Suppressor macrophage (primary cell): ENCODE measurements at places on chromosomes 16 and 17.

DNA sequence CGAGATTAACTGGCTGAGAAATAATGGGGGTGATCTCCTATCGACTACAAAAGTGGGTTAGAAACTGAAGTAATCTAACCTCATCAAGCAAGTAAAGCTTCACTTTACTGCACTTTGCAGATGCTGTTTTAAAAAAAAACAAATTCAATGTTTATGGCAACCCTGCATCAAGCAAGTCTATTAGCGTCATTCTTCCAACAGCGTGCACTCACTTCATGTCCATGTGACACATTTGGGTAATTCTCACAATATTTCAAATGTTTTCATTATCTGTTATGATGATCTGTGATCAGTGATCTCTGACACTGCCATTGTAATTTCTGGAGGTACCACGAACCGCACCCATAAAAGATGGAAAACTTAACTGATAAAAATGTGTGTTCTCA lies 70.8 kb downstream of the KANSL1 start:
- DNase-seq: no peak

DNA sequence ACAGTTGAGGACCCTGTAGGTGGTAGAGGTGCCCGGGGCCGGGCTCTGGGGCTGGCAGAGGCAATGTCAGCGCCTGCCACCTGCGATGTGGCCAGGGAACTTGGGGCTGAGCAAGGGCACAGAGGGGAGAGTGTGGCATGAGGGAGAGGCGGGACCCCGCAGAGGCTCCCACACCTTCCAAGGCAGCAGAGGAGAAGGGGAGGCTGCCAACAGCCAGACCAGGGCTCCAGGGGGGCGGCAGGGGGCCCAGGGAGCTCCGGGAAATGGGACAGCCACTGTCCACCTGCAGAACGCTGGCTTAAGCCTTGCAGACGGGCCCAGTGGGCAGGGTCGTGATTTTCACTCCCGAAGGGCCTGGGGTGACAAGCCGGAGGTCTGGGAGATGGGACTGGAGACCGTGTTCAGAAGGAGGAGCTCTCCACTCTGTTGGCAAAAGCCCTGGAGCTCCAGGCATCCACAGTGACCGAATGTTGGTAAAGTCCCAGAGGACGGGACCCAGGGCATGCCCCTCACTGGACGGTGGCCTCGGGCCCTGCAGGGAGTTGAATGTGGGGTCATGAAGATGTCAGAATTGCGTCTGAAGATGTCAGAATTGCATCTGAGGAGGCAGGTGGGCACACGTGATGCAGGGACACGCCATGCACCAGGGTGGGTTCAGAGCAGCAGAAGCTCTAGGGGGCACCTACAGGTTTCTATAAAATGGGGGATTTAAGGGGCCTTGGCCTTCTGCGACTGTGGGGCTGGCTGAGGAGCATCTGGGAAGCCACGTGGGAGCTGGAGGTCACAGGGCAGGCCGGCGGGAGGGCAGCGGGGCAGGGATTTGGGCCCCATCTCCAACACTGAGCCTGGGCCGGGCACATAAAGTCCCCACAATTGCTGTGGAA lies 18.6 kb downstream of the CD7 start:
- DNase-seq: no peak

- DNase-seq: no peak
Measured at GRCh38 chr16:55661941-55662643, 6.3 kb downstream of the SLC6A2 start.

DNA sequence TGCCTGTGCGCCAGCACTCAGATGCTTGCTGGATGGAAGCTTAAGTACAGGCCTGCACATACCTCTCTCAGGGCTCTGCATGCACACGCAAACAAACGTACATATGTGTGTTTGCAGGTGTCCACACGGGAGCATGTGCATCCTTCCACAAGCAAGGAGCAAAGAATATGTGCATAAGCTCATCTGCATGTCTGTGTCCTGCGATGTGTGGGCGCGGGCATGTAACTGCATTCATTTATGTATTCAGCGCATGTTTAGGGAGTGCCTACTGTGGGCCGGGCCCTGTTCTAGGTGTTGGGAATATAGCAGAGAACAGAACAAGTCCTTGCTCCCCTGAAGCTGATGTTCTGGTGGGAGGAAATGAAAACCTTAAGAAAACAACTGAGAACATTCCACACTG lies 13.7 kb downstream of the TRPV2 start:
- no peak for DNase-seq

DNA sequence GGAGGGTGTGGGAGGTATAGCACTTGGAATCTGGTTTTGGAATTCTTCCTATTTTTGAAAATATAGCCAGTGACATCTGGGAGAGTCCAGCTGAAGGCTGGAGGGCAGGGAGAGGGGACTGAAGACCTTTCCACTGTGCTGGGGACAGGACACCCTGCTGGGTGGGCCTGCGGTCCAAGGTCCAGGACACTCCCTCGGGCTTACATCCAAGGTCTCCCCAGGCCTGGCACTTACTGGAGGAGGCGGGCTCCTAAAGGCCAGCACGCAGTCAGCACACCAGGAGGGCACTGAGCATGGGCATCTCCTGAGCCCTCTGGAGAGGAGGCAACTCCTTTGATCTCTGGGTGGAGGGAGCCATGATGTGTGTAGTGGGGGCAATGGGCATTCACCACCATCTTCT lies 35.5 kb upstream of the ETV4 start:
- no peak for DNase-seq

GRCh38 chr16:30085820-30086219 lies 5.9 kb downstream of the TBX6 start:
- DNase-seq: no peak

- DNase-seq: no peak
Measured at GRCh38 chr17:61594294-61594825, 3.3 kb upstream of the NACA2 start.

DNA sequence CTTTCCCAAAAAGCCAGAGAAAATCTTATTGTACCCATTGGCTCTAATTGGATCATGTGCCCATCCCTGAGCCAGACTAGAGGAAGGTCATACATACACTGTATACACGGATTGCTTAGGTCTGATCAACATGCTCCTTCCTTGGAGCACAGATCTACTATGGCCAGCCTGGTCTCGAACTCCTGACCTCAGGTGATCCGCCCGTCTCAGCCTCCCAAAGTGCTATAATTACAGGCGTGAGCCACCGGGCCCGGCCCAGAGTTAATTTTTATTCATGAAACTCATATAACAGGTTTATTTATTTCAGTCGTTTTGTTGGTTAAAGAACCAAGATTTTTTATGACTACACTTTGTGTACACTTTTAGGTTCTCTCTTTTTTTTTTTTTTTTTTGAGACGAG lies 1.2 kb upstream of the TAOK1 start:
- DNase-seq: no peak

DNA sequence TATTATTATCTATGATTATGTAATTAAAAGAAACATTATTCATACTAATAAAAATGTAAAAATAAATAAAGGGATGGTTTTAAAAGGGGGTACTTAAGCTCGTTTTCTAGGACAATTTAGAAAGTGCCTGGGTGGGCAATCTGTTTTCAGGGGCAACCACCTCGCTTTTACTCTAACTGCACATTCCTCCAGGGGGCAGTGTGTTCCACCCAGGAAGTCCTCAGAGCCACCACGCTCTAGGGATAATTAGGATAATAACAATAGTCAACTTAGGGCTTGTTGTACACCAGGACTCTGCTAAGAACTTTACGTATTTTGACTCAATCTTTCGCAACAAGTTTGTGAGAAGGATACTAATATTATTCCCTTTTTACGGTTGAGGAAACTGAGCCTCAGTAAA lies 396.7 kb upstream of the MAF start:
- DNase-seq: peak; percentile 11

GRCh38 chr17:48055531-48056245 lies 7.5 kb downstream of the NFE2L1 start:
- peak; percentile 62 for DNase-seq
